AG09319 (cell line): ENCODE measurements at places on chromosomes 5 and 9.
A peak's percentile ranks its signal among the peaks of the same experiment; 100 is the strongest.

- DNase-seq: peak; percentile 69
Measured at GRCh38 chr5:124650951-124651662, 95.3 kb downstream of the ZNF608 start.

DNA sequence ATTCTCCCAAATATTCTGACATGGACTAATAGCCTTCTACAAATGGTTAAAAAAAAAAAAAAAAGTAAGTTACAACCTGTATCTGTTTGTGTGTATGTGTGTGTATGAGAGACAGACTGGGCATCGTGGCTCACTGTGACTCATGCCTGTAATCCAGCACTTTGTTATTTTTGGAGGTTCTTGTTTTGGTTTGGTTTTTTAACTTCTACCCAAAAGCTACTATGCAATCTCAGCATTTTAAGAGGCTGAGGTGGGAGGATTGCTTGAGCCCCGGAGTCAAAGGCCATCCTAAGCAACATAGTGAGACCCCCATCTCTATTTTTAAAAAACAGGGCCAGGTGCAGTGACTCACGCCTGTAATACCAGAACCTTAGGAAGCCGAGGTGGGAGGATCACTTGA lies 17.6 kb upstream of the HAVCR1 start:
- peak; percentile 16 for DNase-seq

GRCh38 chr5:55900068-55900467 lies 48.9 kb downstream of the IL31RA start:
- DNase-seq: no peak

DNA sequence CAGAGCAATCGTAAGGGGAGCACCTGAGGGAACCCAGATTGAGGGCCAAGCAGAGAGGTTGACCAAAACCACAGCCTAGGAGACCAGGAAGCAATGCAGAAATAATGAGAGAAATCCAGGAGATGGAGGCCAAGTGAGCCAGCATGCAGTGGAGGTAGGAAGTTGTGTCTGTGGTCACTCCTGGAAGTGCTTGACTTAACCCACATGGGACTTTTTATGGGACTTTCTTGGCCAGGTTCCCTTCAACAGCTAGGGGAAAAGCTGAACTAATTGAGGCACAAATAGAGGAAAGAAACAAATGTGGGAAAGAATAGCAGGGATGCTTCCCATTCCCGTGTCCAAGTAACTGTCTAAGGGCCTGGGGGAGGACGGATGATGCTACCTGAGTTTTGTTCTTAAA lies 293.2 kb upstream of the CLINT1 start:
- DNase-seq: no peak

- DNase-seq: no peak
Measured at GRCh38 chr9:104984542-104984941, 56.6 kb upstream of the ABCA1 start.

- DNase-seq: no peak
Measured at GRCh38 chr5:132023258-132024116, 12.0 kb upstream of the ACSL6 start.

GRCh38 chr9:75844321-75844720 lies 46.2 kb upstream of the PCSK5 start:
- no peak for DNase-seq

DNA sequence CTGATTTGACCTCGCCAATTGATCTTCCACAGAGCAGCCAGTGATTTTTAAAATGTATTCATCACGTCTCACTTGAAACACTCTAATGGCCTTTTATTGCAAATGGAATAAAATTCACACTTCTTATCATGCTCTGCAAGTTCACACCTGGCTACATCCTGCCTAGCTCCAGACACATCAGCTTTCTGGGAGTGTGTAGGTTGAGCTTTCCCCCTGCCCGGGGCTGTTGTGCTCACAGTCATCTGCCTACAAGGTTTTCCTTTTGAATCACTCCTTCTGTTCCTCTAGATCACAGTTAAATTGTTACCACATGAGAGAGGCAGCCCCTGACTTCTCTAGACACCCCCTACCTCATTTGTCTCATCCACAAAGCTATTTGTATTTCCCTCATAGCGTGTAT lies 674.5 kb downstream of the PRELID2 start:
- DNase-seq: no peak

DNA sequence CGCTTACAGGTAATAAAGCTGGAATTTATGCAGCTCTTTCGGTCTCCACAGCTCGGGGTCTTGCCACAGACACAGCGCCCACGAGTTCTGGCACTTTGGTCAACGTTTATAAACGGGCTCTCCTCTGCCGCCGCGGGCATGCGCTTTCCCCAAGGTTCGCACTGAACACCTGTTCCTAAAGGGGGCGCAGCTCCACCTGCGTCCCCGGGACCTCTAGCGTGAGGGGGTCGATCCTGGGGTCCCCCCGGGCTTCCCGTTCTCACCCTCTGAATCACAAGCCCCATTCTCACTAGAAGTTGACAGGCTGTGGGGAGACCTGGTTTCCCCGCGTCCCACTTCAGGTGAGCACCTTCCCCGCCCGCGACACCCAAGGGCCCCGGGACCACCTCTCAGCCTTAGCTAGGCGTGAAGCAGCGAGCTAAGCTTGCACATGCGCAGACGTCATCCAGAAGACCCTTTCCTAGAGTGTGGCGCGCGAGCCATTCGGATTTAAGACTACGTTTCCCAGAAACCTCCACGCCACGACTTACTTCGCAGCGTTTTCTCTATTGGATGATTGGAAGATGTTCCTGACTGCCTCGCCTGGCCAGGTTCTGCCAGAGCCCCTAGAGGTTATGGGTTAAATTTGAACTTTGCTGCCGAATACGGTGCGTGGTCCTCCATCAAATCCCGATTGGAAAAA lies 21.3 kb upstream of the ZNF782 start:
- DNase-seq: no peak

DNA sequence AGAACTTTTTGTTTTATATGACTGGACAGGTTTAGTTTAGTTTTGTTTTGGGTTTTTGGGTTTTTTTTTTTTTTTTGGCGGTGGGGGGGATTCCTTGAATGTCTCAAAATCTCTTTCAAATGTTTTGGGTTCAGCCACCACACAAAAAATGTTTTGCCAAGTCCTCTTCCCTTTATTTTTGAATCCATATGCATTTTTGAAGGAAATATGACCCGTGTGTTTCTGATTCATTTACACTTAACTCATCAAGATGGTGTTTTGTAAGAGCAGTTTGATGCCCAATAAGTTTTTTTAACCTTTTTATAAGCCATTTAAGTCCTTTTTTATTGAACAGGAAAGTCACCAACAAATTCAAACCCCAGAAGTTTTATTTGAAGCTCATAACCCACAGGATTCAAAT lies 209.8 kb downstream of the CWC27 start:
- no peak for DNase-seq

DNA sequence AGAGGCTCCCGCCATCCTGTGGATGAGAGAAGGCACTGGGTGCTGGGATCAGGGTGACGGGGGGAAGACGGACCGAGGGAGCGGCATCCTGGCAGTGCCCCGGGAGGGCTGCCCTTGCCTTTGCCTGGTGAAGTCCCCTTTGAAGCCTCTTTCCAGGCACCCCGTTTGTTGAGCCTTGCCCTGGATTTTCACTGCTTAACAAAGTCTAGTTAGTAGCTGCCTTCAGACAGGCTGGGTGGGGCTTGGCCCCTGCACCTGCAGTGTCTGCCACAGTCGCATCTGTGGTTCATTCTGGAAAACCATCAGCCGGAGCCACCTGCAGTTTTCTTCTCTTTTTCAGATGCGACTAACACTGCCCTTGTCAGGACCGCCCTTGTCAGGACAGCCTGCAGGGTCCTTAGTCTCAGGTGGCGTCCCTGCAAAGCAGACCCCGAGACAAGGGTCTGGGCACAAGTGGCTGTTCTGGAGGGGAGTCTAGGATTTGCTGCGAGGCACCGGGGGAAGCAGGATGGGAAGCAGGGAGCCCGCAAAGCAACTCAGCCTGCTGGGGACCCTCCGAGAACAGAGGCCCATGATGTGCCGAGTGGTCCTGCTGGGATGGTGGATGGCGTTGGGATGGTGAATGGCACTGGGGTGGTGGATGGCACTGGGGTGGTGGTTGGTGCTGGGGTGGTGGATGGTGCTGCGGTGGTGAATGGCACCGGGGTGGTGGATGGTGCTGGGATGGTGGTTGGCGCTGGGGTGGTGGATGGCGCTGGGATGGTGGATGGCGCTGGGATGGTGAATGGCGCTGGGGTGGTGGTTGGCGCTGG lies 147.9 kb upstream of the COL5A1 start:
- DNase-seq: no peak

DNA sequence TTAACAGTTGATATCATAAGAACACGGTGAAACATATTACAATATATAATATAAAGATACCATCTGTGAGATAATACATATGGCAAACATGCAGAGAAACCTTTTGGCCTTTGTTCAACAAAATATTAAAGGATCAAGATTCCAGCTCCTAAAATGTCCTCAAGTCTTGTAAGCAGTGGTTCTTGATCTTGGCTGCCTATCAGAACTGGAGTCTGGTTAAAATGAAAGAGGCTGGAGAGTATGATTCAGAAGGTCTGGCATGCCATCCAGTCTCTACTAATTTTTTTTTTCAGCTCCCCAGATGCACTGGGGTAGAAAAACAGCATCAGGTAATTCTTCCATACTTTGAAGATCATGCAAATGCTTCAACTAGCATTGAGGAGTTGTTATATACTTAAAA lies 83.2 kb downstream of the TNC start:
- DNase-seq: peak; percentile 70

- DNase-seq: no peak
Measured at GRCh38 chr9:9560382-9561035, 1052.3 kb downstream of the PTPRD start.

- DNase-seq: no peak
Measured at GRCh38 chr5:91352831-91353695, 30.1 kb downstream of the ARRDC3 start.

GRCh38 chr5:137754961-137755762 lies 999 bp upstream of the HNRNPA0 start:
- no peak for DNase-seq

DNA sequence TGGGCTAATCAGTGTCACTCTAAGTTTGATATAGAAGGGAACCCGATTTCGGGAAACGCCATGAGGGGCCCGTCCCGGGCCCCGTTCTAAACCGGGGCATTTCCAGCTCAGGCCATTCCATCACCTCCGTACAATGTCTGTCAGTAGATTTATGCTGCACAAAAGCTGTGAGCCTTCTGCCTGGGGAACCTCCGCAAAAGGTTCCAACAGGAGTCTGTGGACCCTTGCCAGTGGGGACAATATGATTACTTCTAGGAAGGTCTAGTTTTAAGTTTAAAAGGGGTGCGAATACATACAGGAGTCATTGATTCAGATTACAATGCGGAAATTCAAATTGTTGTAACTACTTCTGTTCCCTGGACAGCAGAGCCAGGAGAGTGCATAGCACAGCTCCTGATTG lies 57.6 kb downstream of the RAPGEF1 start:
- DNase-seq: no peak

DNA sequence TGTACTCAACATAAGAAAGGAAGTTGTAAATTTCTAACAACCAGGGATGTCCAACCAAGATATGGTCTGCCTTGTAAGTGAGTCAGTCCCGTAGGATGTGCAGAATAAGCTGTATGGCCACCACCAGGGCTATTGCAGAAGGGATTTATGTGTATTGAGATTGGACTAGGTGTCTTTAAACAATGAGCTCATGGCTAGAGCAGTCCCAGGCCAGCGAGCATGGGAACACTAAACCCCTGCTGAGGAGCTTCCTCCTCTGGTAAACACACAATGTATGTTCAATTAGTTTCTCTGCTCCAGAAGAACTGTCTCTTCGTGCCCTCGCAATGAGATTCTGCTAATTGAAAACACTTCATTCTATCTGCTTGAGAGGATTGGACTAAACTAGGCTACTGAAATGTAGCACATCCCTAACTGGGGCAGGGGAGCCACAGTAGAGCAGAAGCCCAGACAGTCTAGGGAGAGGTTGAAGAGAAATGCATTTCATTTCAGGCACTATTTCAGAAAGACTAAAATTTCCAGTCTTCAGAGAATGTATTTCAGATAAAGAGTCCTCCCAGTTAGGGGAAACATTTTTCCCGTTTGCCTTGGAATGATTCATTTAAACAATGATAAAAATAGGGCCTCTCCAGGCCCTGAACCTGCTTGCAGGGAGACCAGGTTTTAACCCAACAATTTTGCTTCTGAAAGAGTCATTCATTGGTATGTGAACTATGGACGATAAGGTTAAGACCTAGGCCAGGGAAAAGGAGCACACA lies 154.7 kb downstream of the FAM114A2 start:
- no peak for DNase-seq
